Activated T-cell treated with anti-CD3 and anti-CD28 coated beads, Interleukin-2, amount 50 U/mL, for 1 hour (primary cell): ENCODE measurements at places on chromosomes 11 and 22.

GRCh38 chr11:44633641-44634040, 68.2 kb downstream of the CD82 start:
- DNase-seq: no peak

DNA sequence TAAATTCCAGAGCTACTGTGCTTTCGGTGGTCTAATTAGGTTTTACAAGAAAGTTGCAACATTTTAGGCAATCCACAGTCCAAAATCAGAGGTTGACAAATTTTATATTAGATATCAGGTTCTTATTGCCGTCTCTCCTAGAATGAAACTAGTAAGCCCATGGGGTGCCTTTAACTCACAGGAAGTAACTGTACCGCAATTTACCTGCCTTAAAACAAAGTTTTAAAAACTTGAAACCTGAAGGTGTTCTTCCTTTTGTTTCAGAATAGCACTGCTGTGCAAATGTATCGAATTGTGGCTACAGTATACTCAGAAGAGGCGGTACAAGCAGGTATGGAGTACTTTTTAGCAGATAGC, 77.2 kb downstream of the PISD start:
- no peak for DNase-seq

DNA sequence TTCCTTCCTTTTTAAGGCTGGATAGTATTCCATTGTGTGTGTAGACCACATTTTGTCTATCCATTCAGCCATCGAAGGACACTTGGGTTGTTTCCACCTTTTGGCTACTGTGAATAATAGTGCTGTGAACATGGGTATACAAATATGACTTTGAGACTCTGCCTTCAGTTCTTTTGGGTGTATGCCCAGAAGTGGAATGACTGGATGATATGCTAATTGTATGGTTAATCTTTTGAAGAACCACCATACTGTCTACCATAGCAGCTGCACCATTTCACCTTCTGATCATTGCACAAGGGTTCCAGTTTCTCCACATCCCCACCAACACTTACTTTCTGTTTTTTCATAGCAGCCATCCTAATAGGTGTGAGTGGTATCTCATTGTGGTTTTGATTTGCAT, 30.3 kb downstream of the SGSM1 start:
- DNase-seq: no peak

DNA sequence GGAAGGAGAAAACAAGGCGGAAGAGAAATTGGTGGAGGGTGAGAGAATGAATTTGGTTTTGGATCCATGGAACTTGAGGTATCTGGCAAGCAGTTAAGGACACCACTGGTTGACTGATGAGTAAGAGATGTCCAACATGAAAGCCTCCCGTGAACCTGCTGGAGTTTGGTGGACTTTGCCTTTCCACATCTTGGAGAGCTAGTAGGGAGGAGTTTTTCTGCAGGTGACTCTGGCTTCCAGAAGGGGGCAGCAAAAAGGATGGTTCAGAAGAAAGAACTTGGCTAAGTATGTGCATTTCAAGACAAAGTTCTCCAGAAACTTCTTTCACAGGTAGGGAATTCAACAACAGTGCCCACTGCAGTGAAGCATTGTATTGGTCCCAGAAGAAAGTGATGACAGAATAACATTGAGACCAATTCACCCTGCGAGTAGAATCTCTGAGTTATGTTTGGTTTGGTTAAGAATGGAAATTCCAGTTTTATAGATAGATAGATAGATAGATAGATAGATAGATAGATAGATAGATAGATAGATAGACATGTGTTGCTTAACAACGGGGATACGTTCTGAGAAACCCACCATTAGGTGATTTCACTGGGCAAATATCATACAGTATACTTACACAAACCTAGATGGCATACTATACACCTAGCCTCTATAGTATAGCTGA, 28.5 kb downstream of the DCDC1 start:
- DNase-seq: no peak

DNA sequence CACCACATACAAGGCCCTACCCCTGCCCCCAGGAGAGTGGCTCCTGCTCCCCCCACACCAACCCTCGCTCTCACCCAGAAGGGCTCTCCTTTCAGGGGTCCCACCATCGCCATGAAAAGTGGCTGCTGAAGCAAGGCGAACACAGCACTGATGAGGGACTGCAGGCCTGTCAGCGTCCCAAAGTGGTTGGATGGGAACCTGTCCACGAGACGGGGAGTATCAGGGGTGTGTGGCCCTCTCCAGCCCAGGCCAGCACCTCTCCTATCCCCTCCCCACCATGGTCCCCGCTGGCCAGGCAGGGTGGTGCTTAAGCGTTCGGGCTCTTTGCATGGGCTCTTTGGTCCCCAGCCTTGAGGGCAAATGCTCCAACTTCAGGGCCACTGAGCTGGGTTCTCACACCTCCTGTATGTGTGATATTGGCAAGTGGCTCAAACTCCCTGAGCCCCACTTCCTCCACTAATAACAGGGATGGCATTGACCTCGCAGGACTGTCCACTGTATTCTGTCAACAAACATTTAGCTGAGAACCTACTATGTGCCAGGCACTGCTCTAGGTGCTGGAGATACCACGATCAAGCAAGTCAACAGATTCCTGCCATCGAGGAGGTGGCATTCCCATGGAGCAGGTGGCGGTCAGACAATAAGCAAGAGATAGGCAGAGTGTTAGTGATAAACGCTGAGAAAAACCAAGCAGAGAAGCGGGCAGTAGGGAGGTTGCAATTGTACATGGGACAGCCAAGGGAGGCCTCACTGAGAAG, 26.9 kb downstream of the RTN4RL2 start:
- no peak for DNase-seq

DNA sequence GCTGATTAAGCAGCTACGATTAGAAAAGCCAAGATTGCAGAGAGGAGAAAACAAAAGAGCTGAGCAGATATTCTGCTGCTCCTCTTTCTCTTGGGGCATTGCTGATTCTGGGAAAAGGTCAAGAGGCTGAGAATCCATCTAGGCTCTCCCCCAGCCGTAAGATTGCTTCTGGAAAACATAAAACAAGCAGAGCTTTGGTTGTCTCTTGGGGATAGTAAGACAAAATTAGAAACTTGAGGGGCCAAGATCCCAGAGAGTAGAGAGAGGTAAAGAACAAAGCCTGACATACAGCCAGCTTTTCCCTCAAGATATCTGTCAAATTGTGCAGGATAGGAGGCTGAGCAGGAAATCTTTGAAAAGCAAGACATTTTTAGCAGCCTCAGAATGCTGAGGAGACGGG, 158.2 kb downstream of the TTC28 start:
- DNase-seq: no peak

- DNase-seq: no peak
These were observed 85.3 kb upstream of the WNT7B start for GRCh38 chr22:46062232-46062615.
